ENCODE measurements at places on chromosomes 12 and 14. TPM values are rescaled to one million over a fixed set of nuclear protein-coding genes. Genes with fewer than 3 reads are reported as not detected.

EFS gene
- not detected for total RNA-seq

OR4E2 gene
- total RNA-seq: not detected

FBLN5 gene
- 0.32 TPM for total RNA-seq

KRT5 gene
- 0.65 TPM for total RNA-seq

KLRG1 gene
- total RNA-seq: 0.25 TPM

PCED1B gene
- total RNA-seq: 0.32 TPM

TM7SF3 gene
- 65.4 TPM for total RNA-seq

GALNT6 gene
- 49.5 TPM for total RNA-seq

MYF6 gene
- total RNA-seq: not detected
